Kasumi-1 (cell line): ENCODE measurements at places on chromosomes 2 and 18.

GRCh38 chr2:129794540-129794939 lies 184.9 kb upstream of the RAB6C start:
- DNase-seq, result no peak

GRCh38 chr18:35371412-35372195 lies 5.5 kb downstream of the ZNF396 start:
- DNase-seq, result no peak

GRCh38 chr2:9820020-9820973 lies 23.0 kb upstream of the TAF1B start:
- no peak for DNase-seq

GRCh38 chr2:2581331-2582159 lies 250.5 kb upstream of the MYT1L start:
- DNase-seq, result no peak

GRCh38 chr2:200901459-200902072 lies 12.4 kb downstream of the NIF3L1 start:
- DNase-seq, result peak; percentile 100

- DNase-seq, result no peak
Observed at GRCh38 chr2:170712653-170713542, 2.2 kb upstream of the SP5 start.

DNA sequence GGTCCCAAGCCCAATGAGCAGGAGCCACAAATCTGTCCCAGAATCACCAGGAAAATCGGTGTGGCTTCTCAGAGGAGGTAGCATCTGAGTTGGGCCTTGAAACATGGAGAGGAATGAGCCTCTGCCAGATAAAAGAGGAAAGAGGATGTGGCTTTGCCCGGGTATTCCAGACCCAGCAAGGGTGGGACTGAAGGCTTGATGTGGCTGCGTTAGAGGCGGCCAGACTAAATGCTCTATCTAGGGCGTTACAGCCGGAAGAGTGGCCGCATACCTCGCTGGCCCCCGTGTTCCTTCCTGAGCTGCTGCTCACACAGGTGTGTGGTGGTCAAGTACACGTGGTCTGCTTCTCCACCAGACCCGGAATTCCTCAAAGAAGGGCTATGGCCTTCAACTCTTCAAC lies 33.9 kb upstream of the POMC start:
- no peak for DNase-seq

- DNase-seq, result no peak
Observed at GRCh38 chr2:239576784-239577685, 176.2 kb upstream of the HDAC4 start.

GRCh38 chr2:27379836-27380625 lies 503 bp downstream of the ZNF513 start:
- peak; percentile 18 for DNase-seq

- no peak for DNase-seq
Observed at GRCh38 chr2:65319072-65319673, 91.5 kb downstream of the ACTR2 start.

GRCh38 chr2:3430172-3430571 lies 50.7 kb downstream of the TRAPPC12 start:
- no peak for DNase-seq

- DNase-seq, result no peak
Observed at GRCh38 chr18:36786686-36787085, 42.1 kb downstream of the TPGS2 start.

DNA sequence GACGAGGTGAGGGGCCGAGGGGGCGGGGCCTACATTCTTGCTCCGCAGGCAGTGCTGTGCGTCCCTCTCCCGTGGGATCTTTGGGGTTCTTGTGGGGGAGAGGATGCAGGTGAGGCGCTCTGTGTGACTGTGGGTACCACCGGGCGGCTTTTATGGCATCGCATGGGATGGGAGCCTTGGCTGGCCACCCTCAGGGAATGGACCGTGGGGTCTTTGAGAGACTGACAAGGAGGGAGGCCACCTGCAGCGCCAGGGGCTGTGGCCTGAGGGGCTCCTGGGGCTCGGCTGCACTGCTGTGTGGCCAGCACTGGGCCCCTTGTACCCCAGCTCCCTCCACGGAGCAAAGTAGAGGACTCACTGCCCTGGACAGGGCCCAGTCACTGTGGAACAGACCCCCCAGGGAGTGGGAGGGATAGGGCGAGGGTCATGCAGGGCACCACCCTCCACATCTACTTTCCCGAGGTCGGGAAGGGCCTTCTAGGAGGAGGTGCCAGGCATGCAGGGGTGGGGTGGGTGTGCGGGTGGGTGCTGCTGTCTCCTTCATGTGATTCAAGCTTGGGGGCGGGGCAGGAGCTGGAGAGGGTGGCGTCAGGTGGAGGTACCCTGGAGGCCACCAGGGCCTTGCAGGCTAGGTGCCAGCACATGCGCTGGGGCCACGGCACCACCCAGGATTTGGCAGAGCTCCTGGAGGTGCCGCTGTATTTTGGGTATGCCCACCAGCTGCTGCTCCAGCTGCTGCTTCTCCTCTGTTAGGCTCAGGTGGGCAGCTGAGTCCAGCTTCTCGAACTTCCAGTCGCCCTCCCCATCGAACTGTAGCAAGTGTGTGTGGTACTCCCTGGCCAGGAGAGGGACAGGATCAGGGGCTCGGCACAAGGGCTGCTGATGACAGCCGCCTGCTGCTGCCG lies 1072.4 kb downstream of the RPIA start:
- DNase-seq, result no peak

DNA sequence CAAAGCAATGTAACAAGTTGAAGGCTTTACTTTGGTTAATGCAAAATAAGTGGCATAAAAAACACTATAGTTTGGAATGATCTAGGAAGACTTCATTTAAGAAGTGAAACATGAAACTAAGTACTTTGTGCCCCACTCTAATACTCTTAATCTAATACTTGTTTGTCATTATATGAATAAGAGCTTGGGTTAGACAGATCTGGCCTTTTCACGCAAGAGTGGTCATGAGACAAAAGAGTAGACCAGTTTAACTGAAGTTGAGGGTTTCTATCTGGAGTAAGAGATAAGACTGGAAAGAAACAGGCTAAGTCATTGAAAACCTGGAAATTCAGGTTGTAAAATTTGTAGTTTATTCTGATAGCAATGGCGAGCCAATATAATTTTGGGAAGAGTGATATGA lies 2.8 kb downstream of the SLC30A6 start:
- no peak for DNase-seq

DNA sequence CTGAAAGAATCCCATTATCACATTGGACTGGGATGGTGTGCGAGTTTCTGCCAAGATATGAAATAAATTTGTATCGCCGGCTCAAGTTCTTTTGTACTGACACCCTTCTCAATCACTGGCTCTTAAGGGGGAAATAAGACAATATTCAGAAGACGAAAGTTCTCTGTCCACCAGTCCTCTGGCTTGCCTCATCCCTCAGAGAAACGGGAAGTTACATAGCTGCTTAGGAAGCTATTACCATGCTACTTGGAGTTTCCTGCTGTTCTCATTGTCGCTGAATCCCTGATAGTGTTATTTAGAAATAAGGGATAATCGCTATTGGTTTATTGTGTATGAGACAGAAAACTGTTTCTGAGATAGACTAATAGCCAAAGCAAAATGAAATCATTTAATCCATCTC lies 205.0 kb upstream of the ZNF521 start:
- peak; percentile 28 for DNase-seq

GRCh38 chr2:166314022-166314759 lies 61.6 kb downstream of the SCN9A start:
- no peak for DNase-seq

GRCh38 chr18:3879114-3879835 lies 429.3 kb downstream of the TGIF1 start:
- DNase-seq, result no peak

DNA sequence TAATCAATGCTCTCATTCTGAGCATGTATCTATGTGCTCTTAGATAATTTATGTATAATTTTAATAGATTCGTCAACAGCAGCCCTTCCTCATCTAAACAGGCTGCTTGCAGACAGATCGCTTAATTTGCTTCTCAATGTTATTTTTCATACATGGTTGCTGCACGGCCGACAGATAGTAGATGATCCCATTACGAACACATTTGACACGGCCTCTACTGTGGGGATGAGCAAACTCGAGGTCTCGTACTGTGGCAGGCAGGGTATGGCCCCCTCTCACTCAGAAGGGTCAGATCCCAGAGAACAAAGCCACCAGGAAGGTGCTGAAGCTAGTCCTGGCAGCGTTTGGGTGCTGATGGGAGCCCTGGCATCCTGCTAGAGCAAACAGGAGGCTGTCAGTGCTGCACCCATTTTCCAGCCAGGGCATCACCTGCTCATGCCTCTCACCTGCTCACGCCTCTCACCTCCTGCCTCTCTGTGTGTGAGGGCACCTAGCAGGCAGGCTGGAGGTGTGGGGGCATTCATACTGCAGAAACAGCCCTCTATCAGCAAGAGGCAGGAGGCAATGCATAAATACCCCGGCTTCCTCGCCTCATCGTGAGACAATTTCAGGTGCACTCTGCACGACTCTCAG lies 80.0 kb downstream of the KLHL29 start:
- no peak for DNase-seq

DNA sequence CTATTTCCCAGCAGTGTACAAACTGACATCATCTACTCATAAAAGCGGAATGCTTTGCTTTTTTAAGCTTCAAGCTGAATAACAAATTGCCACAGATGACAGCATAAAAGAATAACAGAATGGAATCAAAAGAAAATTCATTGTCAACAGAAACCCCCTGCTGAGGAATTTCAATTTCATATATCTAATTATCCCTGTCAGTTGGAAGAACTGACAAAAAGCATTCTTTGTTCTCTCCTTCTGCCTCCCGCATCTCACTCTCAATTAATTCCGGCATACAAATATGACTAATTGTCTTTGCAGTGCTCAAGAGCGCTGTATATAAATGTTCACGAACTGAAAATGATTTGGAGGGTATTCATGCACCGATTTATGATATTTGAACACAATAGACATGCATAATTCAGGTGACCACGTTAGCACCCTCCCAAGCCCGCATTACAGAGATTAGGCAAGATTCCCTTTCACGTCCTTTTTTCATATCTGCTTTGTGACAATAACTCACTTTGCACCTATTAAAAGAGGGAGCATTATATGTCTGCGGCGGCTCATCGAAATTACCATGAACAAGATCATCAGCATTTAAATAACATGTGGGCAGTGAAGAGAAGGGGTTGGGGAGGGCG lies 277.7 kb upstream of the SALL3 start:
- DNase-seq, result no peak

DNA sequence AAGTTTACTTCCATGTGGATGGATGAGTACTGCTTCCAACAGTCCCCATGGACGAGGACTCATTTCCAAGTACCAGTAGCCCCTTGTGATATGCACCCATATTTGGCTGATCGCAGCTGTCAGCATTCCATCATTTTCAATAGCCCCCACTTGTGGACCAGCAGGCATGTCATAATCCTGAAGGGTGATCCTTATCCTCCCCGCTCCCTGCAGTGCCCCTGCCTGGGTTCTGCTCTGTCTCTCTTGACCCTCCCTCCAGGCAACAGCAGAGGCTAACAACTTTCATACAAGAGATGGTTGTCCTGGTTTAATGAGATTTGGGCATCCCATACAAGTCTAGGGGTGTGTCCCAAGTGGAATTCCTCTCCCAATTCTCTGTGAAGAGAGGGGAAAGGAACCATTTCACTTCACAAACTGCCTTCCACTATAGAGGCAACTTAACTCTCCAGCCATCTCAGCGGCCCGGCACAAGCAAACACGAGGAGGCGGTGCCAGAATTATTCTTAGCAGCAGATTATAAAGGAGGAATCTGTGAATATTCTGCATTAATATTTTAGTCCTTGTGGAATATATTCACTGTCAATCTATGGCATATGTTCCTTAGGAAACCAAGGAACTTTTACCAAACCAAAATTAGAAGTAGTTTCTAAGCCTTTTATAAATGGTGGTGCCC lies 110.7 kb downstream of the RTN4 start:
- no peak for DNase-seq

DNA sequence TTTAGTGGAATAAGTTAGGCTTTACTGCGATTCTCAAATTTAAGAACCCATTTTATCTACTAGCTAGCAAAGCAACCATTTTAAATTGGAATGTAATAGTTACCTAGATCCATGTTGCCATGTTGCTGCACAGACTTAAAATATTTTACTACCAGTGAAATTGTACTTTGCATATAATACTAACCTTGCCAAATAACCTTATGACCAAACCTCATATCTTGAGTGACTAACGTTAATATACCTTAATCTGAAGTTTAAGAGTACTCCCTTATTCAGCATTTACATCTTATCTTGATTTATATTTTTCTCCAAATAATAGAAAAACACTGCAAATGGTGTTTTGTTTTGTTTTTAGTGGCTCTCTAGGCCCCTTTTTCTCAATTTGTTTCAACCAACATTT lies 50.3 kb upstream of the NAB1 start:
- DNase-seq, result no peak

- no peak for DNase-seq
Observed at GRCh38 chr2:24176326-24176725, 1.5 kb downstream of the FAM228A start.

DNA sequence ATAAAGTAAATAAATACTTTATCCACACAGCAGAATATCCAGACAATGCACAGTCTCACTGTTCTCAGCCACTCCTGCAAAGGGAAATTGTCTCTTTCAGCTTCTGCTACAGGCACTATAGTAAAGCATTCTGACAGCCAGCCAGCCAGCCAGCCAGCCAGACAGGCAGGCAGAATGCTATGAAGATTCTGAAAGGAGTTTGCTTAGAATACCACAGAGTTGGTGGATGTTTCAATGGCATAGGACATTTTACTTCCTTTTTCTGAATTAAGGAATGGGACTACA lies 116.1 kb upstream of the CYP26B1 start:
- DNase-seq, result no peak

DNA sequence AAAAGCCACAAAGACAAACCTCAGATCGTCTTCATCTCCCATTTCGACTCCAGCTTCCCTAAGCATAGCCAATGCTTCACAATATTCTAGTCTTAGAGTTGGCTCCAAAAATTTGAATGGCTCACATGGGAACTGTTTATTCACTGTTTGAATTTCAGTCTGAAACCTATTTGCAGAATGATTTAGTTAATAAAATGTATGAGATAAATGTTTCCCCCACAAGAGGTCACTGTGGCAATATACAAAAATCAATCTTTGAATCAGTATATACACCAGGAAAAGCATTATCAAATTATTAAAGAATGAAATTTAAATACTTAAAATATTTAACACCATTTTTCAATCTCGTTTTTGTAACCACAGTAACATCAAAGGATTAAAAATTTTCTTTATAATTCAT lies 40.0 kb upstream of the MCM6 start:
- DNase-seq, result peak; percentile 79

GRCh38 chr2:88187038-88187676 lies 17.0 kb downstream of the THNSL2 start:
- peak; percentile 22 for DNase-seq

- peak; percentile 21 for DNase-seq
Observed at GRCh38 chr2:187497858-187498463, 49.9 kb upstream of the CALCRL start.

DNA sequence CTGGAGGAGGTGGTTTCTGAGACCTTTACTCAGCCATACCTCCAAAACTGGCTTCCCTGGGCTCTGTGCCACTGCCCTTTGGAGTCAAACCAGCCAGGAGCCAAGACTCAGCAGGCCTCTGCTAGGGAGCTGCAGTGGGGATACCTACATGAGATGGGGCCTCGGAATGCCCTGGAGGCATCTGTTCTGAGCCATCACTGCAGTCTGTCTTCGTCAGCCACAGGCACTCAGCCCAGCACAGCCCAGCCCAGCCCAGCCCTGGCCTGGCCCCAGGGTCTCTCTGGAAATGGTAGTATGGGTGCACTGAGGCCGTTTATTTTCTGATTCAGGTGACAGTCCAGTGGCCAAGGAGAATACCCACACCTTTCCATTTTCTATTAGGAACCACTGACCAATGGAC lies 209.8 kb downstream of the CELF4 start:
- DNase-seq, result no peak
